Stimulated activated CD4-positive, alpha-beta T cell treated with anti-CD3 and anti-CD28 coated beads, Interleukin-1b, Interleukin-23, amount 100 ng/mL, for 1 hour (primary cell): ENCODE measurements at places on chromosomes 7 and 10.

GRCh38 chr7:87774690-87775089 is 101.5 kb downstream of the SLC25A40 start:
- no peak for DNase-seq

DNA sequence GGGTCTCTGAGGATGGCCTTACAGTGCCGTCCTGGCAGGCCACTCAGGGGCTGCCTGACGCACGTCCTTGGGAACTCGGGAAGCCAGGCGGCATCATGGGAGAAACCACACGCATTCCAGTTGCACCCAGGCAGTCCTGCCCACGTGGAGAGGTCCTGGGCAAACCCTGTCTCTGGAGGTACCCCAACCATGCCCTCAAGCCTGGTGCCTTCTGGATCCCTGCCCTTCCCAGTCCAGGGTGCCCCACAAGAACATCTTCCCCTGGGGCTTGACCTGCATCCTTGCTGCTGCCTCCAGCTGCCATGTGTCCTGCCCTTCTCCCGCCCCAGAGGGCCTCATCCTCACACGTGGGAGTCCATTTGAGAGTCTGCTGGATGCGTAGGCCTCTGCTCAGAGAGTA is 200.3 kb upstream of the PPP2R2D start:
- DNase-seq, result no peak

- DNase-seq, result no peak
Observed at GRCh38 chr7:113582471-113582870, 336.3 kb downstream of the PPP1R3A start.

DNA sequence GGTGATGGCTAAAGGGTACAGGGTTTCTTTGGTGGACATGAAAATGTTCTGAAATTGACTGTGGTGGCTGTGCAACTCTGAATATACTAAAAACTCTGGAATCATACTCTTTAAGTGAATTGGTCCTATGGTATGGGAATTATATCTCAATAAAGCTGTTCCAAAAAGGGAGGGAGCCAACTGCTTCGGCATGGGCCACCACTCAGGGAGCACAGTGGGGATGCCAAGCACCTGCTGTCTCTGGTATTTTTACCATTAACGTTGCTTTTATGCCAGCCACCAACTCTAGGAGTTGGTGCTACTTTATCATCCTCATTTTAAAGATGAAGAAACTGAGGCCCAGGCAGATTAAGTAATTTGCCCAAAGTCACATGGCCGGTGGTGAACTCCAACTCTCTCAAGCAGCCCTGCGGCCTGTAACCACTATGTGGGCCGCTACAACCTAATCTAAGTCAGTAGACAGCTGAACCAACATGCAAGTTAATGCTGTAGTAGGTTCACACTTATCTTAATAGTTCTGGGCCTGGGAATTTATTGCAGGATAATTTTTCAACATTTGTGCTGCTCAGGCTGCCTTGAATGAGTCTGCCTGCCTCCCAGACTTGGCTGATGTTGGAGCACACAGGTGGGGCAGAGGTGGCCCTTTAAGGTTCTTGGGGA is 20.8 kb downstream of the SH3PXD2A start:
- DNase-seq, result no peak

- no peak for DNase-seq
Observed at GRCh38 chr7:29955799-29956486, 33.7 kb downstream of the SCRN1 start.

- DNase-seq, result no peak
Observed at GRCh38 chr10:86642499-86642898, 11.8 kb upstream of the OPN4 start.

GRCh38 chr7:140685407-140686087 is 11.0 kb upstream of the NDUFB2 start:
- DNase-seq, result no peak

- no peak for DNase-seq
Observed at GRCh38 chr7:121103579-121103978, 115.1 kb downstream of the CPED1 start.

DNA sequence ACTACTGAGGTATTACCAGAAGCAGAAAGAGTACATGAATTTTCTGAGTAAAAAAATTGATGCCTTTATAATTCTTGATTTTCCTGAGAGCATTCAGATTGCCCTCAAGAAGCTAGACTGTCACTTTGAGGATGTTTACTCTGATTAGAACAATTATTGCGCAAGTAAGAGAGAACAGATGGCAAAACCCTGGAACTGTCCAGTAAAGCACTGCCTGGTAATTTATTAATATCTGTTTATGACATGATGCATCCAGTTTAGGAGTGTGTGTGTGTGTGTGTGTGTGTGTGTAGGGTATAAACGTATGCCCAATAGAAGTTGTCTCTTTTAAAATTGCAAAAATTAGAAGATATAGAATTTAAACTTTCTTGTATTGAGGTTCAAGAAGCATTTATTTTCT is 379.7 kb downstream of the PHTF2 start:
- no peak for DNase-seq

- no peak for DNase-seq
Observed at GRCh38 chr10:62426086-62426485, 51.9 kb downstream of the ZNF365 start.

GRCh38 chr7:39816462-39817060 is 133.5 kb upstream of the CDK13 start:
- no peak for DNase-seq

GRCh38 chr10:31036209-31036608 is 4.5 kb upstream of the ZNF438 start:
- DNase-seq, result no peak

- DNase-seq, result no peak
Observed at GRCh38 chr7:142488842-142489241, 231.0 kb upstream of the PRSS58 start.

DNA sequence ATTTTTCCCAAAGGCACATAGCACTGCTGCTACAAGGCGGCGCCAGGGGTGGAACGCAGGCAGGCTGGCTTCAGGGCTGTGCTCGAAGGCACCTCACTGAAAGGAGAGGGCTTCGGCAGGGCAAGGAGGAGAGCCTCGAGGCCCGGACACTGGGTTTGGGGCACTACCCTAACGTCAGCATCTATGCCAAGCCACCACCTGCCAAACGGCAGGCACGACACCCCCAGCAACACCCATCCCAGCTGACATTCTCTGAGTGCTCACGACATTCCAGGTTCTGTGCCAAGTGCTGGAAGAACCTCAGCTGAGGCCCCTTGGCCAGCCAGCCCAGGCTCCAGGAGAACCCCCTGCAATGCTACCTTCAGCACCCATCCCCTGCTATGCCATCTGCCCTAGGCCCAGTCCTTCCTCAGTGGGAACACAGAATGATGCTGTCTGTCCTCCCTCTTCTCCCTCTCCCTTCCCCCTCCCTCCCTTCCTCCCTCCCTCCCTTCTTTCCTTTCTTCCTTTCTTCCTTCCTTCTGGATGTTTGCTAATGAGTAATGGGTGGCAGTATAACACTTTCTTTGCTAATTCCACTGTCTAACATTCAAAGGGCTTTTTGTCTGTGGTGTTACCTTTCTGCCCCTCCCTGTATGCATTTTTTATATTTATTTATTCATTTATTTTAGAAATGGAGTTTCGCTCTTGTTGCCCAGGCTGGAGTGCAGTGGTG is 24.3 kb downstream of the ZCCHC24 start:
- DNase-seq, result no peak

- DNase-seq, result peak; percentile 42
Observed at GRCh38 chr10:62594093-62594520, 210.4 kb upstream of the ADO start.

- DNase-seq, result no peak
Observed at GRCh38 chr10:12355384-12355783, 6.0 kb downstream of the CAMK1D start.

- no peak for DNase-seq
Observed at GRCh38 chr10:46542567-46543465, 13.6 kb downstream of the GPRIN2 start.

DNA sequence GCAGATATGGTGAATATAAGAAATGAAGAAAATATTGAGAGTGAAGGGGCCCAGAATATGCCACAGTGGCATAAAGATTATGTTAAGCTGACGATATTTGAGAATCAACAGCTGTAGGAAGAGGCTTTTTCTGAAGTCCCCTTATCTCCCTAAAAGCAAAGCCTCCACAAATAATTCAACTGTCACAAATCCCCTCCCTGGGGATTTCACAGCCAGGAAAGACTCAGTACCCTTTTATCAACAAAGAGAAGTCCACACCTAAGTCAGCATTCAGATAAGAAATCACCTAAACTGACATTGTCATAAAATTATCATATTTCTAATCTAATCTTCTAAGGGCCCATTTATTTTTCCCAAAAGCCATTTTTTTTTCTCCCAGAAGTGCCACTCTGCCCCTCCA is 284.9 kb upstream of the VWC2 start:
- DNase-seq, result no peak
